ENCODE measurements at places on chromosomes 5 and 9. TPM values are rescaled to one million over a fixed set of nuclear protein-coding genes. Genes with fewer than 3 reads are reported as not detected.

NCS1 gene
- 58.3 TPM for total RNA-seq

DNA sequence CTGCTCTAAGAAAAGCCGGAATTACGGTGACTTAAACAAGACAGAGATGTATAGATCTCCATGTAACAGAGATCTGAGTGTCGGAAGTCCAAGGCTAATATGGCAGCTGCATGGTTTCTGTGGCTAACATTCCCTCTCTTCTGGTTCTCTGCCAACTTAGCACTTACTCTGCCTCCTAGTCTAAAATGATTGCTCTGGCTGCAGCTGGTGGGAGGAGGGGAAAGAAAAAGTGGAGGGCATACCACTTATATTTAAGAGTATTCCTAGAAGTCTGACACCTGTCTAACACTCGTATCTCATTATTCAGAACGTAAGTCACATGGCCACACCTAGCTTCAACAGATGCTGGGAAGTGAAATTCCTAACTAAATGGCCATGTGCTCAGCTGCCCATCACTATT is 551.5 kb upstream of the TLE4 start:
- no peaks in the 10 kb centered on the region for H3K36me3 ChIP-seq
- no peaks in the 10 kb centered on the region for H3K4me1 ChIP-seq

GRCh38 chr5:67058998-67059743 is 137.4 kb downstream of the CD180 start:
- peaks cover 32% of the 10 kb centered on the region for H3K4me1 ChIP-seq
- no peaks in the 10 kb centered on the region for H3K36me3 ChIP-seq
- H3K27me3 ChIP-seq = no peaks in the 10 kb centered on the region
- no peak for DNase-seq
- no peak overlapping the region for H3K27ac ChIP-seq
- no peak overlapping the region for H3K4me3 ChIP-seq

DNA sequence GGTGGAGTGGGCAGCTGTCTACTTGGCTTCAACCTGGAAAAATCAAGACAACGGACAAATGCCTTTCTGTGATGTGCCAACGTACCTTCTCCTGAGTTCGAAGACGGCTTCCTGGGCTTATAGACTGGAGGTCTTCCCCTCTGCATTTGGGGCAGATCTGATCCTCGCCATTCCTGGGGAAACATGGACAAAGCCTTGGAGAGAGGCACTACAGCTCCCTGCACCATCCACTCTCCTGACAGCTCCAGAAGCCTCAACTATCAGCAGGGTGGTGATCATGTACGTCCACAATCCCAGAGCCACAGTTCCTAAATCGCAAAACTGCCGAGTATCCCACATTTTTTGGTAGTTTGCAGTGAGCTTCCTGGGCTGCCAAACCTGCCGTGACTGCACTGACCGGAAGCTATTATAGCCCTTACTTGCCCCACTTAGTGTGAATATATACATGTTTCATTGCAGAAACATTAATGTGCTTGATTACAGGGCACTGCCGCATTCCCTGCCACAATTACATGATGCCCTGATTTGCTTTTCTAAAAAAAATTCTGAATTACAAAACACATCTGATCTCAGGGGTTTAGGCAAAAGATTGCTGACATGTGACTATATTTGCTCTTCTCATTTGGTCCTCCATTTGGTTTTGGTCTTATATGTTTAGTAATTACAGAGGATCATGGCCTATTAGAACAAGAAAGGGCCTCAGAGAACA is 2.8 kb downstream of the TRAF1 start:
- peak overlapping the region; percentile 96 for H3K27ac ChIP-seq
- no peaks in the 10 kb centered on the region for H3K27me3 ChIP-seq
- no peak for DNase-seq
- H3K4me1 ChIP-seq = peaks cover 95% of the 10 kb centered on the region

DNA sequence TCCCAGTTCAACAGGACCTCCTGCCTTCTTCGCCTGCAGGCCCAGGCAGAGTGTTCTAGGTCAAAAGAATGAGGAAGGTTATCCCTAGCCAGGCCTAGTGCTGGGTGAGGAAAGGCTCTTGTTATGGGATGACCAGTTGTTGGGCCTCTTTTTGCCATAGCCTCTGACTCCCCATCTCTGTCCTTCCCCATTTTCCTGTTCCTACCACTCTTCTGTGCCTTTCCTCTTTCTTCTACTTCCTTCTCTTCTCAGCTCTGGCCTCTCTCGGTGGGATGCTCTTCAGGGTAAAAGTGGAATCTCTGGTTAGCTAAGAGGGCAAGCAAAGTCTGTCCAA is 1.2 kb upstream of the PCDH1 start:
- DNase-seq = no peak
- no peaks in the 10 kb centered on the region for H3K36me3 ChIP-seq
- peaks cover 8% of the 10 kb centered on the region for H3K27me3 ChIP-seq
- H3K27ac ChIP-seq = no peak overlapping the region
- peaks cover 28% of the 10 kb centered on the region for H3K4me1 ChIP-seq

DNA sequence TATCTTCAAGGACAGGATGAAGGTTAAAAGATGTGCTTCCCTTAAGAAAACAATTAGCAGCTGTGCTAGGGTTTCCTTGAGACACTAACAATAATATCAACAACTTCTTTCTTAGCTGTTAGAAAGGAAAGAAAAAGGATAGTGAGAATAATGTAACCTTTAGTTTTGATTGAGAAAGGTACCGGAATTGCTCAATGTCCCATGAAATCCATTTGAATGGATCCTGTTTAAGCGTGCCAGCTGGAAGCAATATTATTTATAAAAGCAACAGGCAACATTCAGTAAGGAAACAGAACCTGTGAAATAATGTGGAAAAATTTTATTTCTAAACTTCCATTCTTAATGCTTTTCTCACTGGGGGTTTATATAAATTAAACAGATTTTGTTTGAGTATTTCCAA is 120.9 kb downstream of the CCDC192 start:
- H3K27ac ChIP-seq = no peak overlapping the region
- H3K27me3 ChIP-seq = no peaks in the 10 kb centered on the region
- no peaks in the 10 kb centered on the region for H3K36me3 ChIP-seq
- DNase-seq = no peak
- no peak overlapping the region for H3K4me3 ChIP-seq

All from thoracic aorta (tissue), 2 donors.